ENCODE measurements at places on chromosomes 12 and 14. TPM values are rescaled to one million over a fixed set of nuclear protein-coding genes. Genes with fewer than 3 reads are reported as not detected.

Gene ACSM4
- not detected for total RNA-seq

Gene MYH7
- 11,793 TPM for total RNA-seq

DNA sequence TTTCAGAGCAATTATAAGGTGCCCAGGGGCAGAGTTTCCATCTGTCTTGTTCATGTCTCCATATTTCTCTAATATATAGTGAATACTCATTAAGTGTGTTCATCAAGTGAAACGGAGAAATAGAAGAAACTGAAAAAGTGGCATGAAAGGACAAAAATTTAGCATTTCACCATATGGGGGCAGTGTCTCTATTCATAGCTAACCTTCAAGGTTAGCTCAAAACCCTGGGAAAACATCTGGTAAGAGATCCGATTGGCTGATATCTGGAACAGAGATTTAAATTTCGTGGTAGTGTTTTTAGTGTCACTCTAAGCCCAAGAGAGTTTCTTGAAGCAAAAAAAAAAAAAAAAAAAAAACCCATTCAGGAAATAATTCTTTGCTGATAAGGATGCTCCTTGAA is 367.5 kb downstream of the DAD1 start:
- no peak for DNase-seq

Gene RERG
- 4.1 TPM for total RNA-seq

DNA sequence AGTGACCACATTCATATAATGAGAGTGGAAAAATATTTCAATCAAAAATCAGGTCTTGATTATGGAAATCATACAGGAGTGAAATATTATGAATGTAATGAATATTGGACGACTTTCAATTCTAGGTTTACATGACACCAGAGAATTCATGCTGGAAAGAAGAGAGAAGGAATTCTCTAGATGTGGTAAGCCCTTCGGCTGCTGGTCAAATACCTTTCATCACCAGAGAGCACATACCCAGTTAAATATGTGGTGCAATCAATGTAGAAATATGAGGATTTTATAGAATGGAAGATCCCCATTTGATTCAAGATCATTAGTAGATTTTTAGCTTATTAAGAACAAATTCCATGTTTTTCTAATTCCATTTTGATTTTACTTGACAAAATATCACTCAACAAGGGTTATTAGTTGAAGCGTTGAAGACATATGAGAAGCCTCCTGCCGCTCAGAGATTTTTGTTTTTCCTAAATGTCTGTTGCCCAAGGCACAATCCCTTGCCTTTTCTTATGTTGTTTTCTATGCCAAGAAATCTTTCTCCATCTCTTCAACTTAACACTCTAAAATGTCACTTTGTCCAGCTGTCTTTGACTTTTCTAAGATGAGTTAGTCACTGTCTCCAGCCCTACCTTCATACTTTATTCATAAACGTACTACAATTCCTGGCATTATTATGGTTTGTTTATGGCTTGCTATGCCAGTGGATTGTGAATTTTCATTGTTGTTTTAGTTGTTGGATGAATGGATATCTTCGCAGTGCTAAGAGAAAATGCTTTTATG is 72.8 kb upstream of the ZDHHC17 start:
- DNase-seq: no peak

DNA sequence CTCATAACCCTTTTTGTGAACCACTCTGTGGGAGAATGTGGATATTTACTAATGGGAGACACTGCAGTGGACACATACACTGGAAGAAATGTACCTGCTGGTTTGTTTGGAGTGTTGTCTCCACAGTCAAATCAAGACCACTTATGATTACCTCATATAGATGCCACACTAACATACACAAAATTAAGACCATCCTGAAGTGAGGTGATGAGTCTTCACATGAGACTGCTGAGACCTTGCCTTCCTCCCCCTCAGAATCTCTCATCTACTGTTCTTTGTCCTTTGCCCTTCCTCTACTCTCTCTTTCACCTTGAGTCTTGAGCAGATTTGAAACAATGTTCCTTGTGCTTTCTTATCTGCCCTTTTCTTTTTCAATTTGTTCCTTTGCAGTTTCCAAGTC is 4.3 kb downstream of the KRT6A start:
- DNase-seq: no peak

DNA sequence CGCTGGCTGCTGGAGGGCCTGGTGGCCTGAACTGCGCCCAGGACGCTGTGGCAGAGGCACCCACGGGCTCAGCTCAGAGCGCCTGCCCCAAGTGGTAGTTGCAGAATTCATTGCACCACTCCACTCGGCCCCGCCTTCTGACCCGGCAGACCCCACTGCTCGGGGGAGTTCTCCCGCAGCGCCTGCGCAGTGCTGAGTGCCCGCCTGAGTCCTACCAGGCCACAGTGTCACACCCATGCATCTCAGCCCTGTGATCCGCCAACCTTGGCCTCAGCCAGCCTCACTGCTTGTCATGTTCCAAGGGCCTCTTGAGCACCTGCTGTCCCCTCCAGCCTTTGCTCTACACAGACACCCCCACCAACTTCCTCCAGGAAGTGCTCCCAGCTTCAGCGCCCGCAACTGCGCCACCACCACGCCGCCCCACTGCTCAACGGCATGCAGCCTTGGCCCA is 12.2 kb downstream of the DEGS2 start:
- no peak for DNase-seq

DNA sequence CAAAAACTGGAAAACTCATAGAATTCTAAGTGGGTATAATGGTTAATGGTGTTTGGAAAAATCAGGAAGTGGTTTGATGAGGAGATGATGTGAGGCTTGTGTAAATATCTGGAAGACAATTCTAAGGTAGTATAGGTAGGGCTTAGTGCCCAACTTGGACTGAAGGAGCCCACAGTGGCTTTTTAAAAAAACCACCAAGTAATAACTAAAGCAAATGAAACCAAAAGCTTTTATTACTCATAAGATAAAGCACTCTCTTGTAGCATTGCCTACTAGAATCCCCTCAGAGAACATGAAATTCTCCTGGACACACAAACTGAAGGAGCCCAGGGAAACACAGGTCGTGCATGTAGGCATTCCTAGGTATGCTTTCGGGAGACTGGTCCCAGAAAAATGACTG is 324.5 kb downstream of the NELL2 start:
- DNase-seq: no peak

Gene MGAT4C
- 2.6 TPM for total RNA-seq

GRCh38 chr14:80977221-80977620 is 21.8 kb downstream of the TSHR start:
- no peak for DNase-seq

DNA sequence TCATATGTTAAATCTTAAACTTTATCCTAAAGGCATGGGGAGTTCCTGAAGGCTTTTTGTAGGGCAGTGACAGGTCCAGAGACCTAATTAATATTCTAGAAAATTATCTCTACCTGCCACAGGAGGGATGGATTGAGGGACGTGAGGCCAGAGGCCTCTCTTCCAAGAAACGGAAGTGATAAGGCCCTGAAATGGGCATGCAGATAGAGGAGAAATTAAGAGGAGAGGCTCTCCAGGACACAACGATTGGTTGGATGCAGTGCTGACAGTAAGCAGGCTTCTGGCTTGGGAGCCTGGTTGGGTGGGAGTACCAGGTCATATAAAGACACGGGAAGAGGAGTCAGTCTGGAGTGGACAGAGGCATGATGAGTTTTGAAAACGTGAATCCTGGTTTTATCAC is 3.1 kb upstream of the BORCS5 start:
- DNase-seq: no peak

Gene CREBL2
- 16.7 TPM for total RNA-seq

Gene NANOG
- not detected for total RNA-seq

Gene RPL41
- total RNA-seq: 1,888 TPM

Gene NINJ2
- 12.6 TPM for total RNA-seq

- DNase-seq: no peak
These were observed 933.0 kb downstream of the DIO2 start for GRCh38 chr14:79278286-79278797.

DNA sequence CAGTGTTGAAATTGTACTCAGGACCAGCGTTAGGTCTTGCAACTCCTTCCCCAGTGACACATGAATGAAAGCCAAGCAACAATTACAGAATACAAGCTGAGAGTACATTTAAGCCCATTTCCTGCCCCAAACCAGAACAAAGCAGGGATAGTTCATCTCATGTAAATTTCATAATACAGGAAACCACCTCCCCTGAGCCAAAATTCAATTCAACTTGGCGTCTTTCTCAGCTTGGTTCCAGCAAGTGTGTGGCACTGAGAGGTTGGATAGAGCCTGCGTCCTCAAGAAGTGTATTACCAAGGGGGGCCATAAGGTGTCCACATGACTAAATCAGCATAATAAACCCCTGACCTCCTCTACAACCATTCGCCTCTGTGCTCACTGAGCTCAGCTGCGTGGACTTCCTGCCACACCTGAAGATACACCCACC is 278.9 kb upstream of the CRY1 start:
- no peak for DNase-seq

DNA sequence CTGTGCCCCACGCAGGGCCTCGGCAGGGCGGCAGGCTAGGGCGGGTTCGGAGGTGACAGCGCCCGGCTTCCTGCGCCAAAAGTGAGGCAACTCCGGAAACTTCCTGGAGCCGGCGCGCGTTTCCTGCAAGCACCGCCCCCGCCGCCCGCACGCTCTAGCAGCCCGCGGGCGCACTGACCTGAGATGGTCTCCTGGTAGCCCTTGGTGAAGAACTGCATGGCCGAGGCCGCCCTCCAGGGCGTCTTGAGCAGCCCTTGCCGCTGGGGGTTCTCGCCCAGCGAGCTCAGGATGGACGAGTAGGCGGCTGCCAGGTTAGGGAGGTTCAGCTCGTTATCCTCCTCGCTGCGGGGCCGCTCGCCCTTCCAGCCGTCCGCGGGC is 494 bp downstream of the GCH1 start:
- DNase-seq: peak; percentile 86

DNA sequence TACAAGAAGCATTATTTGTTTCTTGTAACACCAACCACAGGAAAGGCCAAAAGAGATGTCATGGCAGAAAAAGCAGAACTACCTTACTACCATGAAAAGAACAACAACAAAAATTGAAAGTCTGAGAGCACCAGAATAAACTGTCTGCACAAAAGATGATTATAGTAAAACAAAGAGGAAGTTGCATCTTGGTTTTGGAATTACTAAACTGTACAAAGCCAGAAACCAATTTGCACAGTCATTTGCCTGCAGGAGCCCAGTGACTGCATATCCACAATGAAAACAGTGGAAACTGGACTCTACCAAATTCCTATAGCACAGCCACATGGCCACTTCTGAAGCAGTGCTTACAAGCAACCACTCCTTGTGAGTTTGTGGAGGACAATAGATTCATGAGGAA is 276.2 kb downstream of the SSPN start:
- no peak for DNase-seq

Gene SOS2
- total RNA-seq: 29.5 TPM

GRCh38 chr12:108635997-108636808 is 2.5 kb upstream of the SELPLG start:
- DNase-seq: no peak

DNA sequence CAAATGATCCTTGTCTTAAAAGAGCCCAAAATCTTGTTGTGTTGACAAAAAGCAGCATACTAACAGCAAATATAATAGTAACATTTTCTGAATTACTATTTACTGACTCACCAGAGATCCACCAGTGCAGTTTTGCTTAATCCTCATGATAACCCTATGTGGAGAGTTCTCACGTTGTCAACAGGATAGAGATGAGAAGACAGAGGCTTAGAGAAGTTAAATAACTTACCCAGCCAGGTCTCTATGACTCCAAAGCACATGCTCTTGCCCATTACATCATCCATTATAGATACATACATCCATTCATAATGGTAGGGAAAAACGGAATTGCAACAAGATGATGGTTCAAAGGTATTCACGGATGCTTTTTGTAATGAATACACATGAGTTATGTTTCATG is 111.9 kb downstream of the PAX9 start:
- no peak for DNase-seq
